Mesothelial cell of epicardium (in vitro differentiated cells): ENCODE measurements at places on chromosomes 16 and 17.

DNA sequence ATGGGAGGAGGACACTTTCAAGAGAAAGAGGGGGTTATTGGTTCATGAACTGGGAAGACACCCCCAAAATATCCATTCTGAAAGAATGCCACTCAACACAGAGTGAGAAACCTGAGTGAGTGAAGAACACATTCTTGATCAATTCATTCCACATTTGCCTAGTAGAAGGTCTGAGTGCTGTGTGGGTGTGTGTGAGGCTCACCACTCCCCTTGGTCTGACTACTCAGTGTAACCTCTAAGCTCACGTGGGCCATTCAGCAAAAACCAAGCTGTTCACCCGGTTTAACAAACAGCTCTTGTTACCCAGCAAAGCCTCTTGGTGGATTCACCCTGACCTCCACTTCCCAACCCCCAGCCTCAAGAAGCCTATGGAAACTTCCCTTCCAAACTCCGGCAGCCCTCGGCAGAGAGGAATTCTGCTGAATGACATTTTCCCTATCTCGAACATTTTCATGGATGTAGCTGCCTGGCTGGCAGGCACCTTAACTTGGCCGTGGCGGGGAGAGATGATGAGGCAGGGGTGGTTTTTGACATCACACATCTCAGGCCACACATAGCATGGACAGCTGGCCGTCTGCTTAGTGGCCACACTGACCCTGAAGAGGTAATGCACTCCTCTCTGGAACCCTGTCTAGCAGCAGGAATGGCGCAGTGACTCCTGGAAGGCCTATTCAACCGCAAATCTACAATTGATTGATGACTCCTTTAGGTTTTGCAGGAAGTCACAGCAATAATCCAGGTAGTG lies 11.6 kb downstream of the ST6GALNAC1 start:
- DNase-seq = no peak

- DNase-seq = no peak
These were observed 17.6 kb upstream of the SP2 start for GRCh38 chr17:47878203-47879027.

DNA sequence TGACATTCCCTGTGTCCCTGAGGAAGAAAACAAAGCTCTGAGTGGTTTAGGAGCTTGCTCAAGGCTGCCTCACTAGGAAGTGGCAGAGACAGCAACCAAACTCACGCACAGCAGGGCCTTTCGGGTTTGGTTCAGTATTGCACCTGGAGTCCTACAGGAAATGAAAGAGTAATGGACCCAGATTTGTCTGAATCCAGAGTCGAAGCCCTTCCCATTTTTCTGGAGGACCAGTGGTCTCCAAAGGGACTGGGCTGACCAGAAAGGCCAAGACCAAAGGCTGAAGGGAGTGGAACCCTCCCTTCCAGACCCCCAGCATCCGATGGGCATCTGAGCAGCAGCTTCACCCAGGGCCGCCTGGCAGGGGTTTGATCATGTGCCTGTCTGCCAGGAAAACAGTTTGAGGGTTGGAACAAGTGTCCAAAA lies 85.5 kb upstream of the RPL38 start:
- DNase-seq = no peak

- DNase-seq = no peak
These were observed 26.9 kb downstream of the RND2 start for GRCh38 chr17:43051969-43052368.

- no peak for DNase-seq
These were observed 2.1 kb upstream of the ADCY7 start for GRCh38 chr16:50263940-50264929.

DNA sequence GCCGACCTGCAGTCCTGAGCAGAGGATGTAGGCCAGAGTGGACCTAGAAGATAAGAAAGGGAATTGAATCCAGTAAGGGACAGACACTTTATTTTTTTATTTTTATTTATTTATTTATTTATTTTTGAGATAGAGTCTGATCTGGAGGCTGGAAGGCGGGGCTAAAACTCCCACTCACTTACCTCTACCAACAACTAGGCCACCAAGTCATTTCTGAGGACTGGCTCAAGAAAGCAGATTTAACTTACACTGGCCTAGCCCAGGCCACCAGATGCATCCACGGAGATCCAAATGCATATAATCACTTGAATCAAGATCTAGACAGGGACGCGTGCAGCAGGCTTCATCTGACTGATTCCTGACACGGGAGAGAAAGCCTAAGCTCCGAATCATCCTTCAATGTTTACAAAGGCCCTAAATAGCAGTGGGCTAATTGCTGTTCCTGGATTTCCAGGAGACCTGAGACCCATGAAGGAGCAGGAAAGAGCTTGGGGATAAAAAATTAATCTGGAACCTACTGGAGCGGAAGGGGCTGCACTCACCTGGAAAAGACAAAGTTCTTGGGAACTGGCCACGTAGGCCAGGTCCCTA lies 1.1 kb upstream of the ALOX12 start:
- no peak for DNase-seq

GRCh38 chr16:19874851-19875546 lies 9.6 kb downstream of the GPRC5B start:
- DNase-seq = no peak

DNA sequence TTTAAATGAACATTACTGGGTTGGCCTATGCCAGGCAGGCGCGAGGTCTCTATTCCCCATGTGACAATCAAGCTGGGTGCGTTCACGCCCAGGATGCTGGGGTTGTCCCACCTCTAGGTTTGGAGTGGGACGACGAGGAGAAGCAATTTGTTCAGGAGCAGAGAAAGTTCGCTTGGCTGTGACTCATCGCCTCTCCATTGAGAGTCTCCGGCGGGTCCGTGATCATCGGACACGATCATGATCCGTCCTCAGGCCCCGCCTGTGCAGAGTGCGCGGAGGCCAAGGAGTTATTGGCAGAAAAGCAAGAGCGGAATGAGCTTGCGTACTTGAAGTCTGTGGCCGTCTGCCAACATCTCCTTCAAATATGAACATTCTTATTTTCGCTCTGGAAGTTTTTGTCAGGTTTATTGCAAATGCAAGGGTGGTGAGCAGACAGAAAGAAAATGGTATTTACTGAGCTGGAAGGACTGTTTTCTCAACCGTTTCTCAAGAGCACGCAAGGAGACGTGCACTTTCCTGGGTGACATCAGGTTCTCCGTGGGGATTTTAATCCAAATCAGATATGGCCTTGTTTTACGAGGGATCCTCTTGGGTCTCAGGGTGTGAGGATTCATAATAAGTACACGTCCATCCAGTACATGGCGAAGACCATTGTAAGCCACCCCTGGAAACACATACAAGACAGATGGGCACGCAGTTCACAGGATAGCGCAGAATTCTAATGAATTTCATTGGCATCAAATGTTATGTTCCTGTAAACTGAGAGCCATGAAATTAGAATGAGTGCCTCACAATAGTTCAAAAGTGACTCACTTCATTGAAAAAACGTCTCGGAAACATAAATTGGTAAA lies 70.1 kb upstream of the CREBBP start:
- peak; percentile 58 for DNase-seq

DNA sequence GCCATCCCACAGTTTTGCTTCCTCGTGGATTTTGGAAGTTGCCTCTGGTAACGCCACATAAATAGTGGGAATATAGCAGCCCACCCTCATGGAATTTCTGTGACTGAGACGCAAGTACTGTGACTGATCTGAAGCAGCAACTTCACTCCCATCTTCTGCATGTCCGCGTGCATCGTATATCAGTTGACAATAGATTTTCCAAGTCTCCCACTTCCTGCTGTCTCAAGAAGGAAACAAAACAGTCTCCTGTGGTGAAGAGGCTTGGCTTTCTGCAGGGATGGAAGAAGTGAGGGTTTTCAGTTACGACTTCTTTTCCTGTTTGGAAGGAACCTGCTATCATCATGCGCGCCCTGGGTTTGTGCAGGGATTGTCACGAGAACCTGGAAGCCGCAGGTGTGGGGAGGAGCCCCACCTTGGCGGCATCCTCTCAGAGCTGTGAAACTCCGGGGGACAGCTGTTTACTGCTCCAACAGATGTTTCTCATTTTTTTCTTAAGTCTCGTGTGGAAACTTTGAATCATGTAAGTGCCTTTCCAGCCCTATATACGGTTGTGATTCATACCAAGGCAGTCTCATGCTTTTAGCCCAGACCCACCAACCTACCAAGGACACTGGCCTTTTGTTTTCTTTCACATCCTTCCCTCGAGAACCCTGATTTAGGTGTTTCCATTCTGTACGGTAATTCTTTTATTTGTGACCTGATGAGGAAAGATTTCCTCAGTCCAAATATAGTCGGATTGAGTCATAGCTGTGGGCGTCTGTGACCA lies 57.5 kb downstream of the WIPI1 start:
- no peak for DNase-seq
